Stimulated activated CD4-positive, alpha-beta T cell treated with anti-CD3 and anti-CD28 coated beads, TNF-alpha, amount 100 ng/mL, for 24 hours (primary cell): ENCODE measurements at places on chromosomes 12 and 14.

DNA sequence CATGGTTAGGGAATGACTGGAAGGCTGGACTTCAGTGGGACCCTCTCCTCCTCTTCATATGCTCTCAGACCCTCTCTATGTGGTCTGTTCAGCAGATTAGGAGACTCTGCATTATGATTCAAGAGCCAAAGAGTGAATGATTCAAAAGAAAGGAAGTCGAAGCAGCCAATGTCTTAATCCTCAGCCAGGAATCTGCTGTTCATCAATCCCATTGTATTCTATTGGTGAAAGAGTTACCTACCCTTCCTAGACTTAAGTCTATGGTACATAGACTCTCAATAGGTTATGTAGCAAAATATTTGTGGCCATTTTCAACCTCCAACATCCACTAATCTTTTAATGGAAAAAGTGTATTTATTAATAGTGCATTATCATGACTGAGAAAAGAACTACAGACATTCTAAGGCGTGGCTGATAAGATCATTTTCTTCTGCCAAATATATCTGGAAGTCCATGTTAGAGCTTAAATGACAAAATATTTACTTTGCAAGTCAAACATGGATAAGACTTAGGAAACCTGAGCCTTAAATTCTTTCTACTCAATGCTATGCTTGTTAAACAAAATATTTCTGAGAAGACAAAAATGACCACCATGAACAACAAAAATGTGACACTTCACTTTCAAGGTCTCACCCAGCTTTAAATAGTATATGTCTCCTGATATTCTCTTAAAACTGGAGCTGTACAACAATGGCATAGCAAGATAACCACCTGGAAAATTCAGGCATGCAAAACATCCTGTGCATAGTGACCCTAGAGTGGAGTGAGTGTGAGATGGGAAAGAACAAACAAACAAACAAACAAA lies 1100.6 kb downstream of the GALC start:
- DNase-seq: no peak

- no peak for DNase-seq
Measured at GRCh38 chr12:95328708-95329107, 111.1 kb downstream of the VEZT start.

- DNase-seq: no peak
Measured at GRCh38 chr12:69298133-69298532, 50.0 kb upstream of the LYZ start.

- no peak for DNase-seq
Measured at GRCh38 chr12:49976557-49976956, 3.8 kb downstream of the AQP6 start.

- no peak for DNase-seq
Measured at GRCh38 chr12:6354495-6355393, 12.9 kb upstream of the TNFRSF1A start.

DNA sequence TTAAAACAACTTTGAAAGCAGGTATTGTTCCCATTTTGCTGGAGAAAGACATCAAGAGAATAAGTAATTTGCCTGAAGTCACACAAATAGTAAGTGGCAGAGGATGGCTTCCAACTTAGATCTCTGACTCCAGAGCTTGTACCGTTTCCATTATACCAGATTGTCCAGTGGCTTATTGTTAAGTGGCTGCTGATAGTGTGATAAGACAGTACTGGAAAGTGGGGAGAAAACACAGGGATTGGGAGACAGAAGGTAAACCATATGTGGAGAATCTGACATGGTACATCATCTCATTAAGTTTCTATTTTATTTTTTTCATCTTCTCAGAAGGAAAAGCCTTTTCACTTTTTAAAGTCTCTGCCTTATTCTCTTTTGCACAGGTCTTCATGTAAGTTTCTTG lies 108.5 kb downstream of the SRGAP1 start:
- no peak for DNase-seq

DNA sequence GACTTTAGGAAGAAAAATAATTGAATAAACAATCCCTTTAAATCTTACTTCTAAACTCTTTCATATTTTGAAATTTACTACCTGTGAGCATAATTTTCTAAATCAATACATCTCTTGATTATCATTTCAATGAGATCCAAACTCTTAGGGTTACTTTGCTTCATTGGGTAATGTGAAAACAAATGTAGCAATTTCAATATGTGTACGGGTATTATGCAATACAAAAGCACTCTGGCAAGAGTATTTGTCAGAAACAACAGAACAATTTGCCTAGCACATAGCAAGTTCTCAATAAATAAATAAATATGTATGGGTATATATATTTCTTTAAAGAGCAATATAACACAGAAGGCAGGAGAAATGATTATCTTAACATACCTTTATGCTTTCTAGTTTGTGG lies 77.1 kb downstream of the PLEKHG7 start:
- DNase-seq: no peak

GRCh38 chr12:41979574-41979973 lies 165.1 kb downstream of the GXYLT1 start:
- no peak for DNase-seq

GRCh38 chr12:40616383-40616915 lies 75.8 kb upstream of the CNTN1 start:
- no peak for DNase-seq

- no peak for DNase-seq
Measured at GRCh38 chr12:30939234-30939633, 12.7 kb downstream of the TSPAN11 start.

GRCh38 chr12:95796225-95796981 lies 5.8 kb upstream of the NTN4 start:
- DNase-seq: no peak

DNA sequence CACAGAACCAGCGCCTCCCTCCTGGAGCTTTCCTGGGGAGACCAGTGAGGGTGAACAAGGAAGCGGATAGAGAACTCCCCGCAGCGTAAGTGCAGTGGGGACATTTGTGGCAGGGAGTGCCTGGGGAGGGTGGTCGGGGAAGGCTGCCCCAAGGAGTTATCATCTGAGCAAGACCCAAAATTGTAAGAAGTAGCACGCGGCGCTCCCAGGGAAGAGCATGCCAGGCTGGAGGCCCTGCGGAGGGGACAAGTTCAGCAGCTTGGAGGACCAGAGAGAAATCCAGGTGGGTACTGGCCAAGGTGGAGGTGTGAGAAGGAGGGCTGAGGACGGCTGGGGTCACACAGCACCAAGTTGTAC lies 46.2 kb upstream of the RIMBP2 start:
- no peak for DNase-seq

DNA sequence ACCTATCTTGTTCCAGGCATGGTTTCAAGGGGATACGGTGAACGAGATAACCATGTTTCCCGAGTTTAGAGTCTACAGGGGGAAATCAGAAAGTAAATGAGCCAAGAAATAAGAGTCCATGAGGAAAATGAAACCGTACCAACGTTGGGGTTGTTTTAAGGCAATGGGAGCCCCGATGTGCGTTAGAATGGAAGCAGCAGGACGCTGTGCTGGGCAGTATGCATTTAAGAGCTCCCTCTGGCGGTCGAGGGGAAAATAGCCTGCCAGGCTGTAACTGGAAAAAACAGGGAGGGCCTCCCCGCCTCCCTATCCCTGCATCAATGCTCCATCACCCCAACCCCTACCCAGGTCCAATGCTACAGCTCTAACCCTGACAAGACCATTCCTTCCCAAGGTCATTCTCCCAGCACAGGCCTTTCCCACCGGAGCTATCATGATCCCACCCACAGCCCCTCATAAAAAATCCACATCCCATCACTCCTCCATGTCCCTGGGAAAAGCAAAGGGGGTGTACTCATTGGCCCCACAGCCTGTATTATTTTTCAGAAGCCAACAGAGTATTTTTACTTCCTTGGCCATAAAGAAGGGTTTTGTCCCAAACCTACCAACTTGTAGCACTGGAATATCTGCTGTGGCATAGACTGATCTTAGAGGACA lies 226.3 kb upstream of the NOS1 start:
- DNase-seq: no peak

DNA sequence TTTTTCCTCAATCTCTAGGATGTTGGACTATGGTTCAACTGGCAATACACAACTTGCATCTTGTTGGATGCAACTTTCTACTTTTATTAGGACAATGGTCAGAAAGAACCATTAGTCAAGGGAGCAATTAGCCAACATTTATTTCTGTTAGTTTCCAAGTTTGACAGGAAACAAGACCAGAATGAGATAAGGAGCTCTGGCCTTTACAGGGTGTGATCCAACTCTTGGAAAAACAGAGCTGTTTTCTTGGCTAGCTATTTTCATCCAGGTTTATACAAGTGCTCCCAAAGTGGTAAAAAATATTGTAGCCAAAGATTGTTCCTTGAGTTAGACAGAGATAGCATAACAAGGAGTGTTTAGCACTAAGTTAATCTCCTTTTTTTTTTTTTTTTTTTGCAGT lies 3.9 kb upstream of the SYNE2 start:
- DNase-seq: no peak
